ENCODE measurements at places on chromosomes 1 and 21. TPM values are rescaled to one million over a fixed set of nuclear protein-coding genes. Genes with fewer than 3 reads are reported as not detected.

The SPOCD1 gene
- 0.86 TPM for total RNA-seq

The TMCC2 gene
- 0.43 TPM for total RNA-seq

The WNT3A gene
- total RNA-seq: not detected

The SLC25A44 gene
- total RNA-seq: 10.1 TPM

The CYP4Z1 gene
- not detected for total RNA-seq

The PRAMEF11 gene
- total RNA-seq: not detected

The SPAG17 gene
- total RNA-seq: not detected

The COL18A1 gene
- 278 TPM for total RNA-seq

The LINGO4 gene
- not detected for total RNA-seq

The TMEM51 gene
- 10.4 TPM for total RNA-seq

All from dermis lymphatic vessel endothelial cell (primary cell).